ENCODE measurements at places on chromosomes 12 and 14. TPM values are rescaled to one million over a fixed set of nuclear protein-coding genes. Genes with fewer than 3 reads are reported as not detected.
A peak's percentile ranks its signal among the peaks of the same experiment; 100 is the strongest.

The HSP90AA1 gene
- 673 TPM for total RNA-seq

The CLEC6A gene
- total RNA-seq, result not detected

- DNase-seq, result peak; percentile 41
Observed at GRCh38 chr12:90945070-90945649, 9.8 kb downstream of the CCER1 start.

The KLRK1 gene
- 1.7 TPM for total RNA-seq

The PARPBP gene
- 17.8 TPM for total RNA-seq

- no peak for DNase-seq
Observed at GRCh38 chr14:55070981-55071411, 19.5 kb downstream of the MAPK1IP1L start.

The BEGAIN gene
- total RNA-seq, result 3.3 TPM

The ALX1 gene
- total RNA-seq, result 2.7 TPM

The CYP27B1 gene
- 0.10 TPM for total RNA-seq

DNA sequence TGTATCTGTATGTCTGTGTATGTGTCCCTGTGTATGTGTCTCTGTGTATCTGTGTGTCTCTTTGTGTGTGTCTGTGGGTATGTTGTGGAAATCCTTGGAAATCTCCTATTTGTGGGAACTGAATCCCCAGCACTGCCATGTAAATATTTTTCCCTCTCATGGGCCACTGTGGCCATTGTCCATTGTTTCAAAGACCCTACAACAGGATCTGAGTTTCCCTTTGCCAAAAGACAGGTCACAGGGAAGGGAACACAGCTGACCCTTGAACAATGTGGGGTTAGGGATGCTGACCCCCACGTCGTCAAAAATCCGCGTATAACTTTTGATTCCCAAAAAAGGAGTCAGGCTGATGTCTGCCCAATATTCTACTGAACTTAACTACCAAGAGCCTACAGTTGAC is 22.5 kb upstream of the BCL2L14 start:
- DNase-seq, result no peak

DNA sequence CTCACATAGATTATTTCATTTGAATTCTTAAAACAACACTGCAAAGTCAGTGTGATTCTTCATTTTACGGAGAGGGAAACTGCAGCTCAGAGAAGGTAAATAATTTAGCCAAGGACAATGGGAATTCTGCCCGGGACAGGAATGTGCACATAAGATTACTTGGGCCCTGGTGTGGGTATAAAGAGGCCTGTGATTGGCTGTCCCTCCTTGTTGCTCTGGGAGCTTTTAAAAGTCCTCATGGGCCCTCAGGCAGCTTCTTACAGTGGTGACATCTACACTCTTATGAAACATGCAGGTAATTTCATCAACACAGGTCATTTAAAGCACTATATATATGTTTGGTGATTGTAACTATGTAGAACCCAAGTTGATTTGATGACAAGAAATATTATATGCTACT is 100.3 kb downstream of the ESR2 start:
- no peak for DNase-seq

GRCh38 chr14:58395562-58395811 is 243 bp upstream of the TOMM20L start:
- no peak for DNase-seq

- DNase-seq, result no peak
Observed at GRCh38 chr12:3160081-3160480, 82.9 kb downstream of the TSPAN9 start.

GRCh38 chr12:20183563-20183962 is 184.8 kb upstream of the PDE3A start:
- peak; percentile 15 for DNase-seq

The PGAM5 gene
- total RNA-seq, result 24.1 TPM

All from tongue (tissue), 3 donors.